Lower lobe of right lung (tissue), 2 donors: ENCODE measurements at places on chromosomes 1 and 21. TPM values are rescaled to one million over a fixed set of nuclear protein-coding genes. Genes with fewer than 3 reads are reported as not detected.

VHLL gene
- total RNA-seq, result not detected

WDR64 gene
- not detected for total RNA-seq

KIF26B gene
- 1.2 TPM for total RNA-seq

MTARC1 gene
- total RNA-seq, result 37.6 TPM

ALX3 gene
- total RNA-seq, result not detected

FLG2 gene
- total RNA-seq, result not detected

GNAT2 gene
- total RNA-seq, result not detected

FCRLA gene
- 0.32 TPM for total RNA-seq

GRCh38 chr1:159040893-159041724 is 31.4 kb downstream of the IFI16 start:
- H3K36me3 ChIP-seq, result peaks cover 95% of the 10 kb centered on the region
- no peak overlapping the region for H3K27ac ChIP-seq
- H3K27me3 ChIP-seq, result no peaks in the 10 kb centered on the region
- H3K4me3 ChIP-seq, result no peak overlapping the region

- no peaks in the 10 kb centered on the region for H3K27me3 ChIP-seq
- H3K27ac ChIP-seq, result peak overlapping the region; percentile 32
- no peaks in the 10 kb centered on the region for H3K36me3 ChIP-seq
- H3K4me1 ChIP-seq, result peaks cover 16% of the 10 kb centered on the region
- no peak for DNase-seq
Measured at GRCh38 chr1:185645686-185646085, 88.5 kb upstream of the HMCN1 start.

- H3K36me3 ChIP-seq, result peaks cover 10% of the 10 kb centered on the region
- H3K4me1 ChIP-seq, result peaks cover 65% of the 10 kb centered on the region
- H3K27me3 ChIP-seq, result no peaks in the 10 kb centered on the region
- DNase-seq, result no peak
- peak overlapping the region; percentile 29 for H3K27ac ChIP-seq
Measured at GRCh38 chr1:226708967-226709396, 30.1 kb downstream of the ITPKB start.

DNA sequence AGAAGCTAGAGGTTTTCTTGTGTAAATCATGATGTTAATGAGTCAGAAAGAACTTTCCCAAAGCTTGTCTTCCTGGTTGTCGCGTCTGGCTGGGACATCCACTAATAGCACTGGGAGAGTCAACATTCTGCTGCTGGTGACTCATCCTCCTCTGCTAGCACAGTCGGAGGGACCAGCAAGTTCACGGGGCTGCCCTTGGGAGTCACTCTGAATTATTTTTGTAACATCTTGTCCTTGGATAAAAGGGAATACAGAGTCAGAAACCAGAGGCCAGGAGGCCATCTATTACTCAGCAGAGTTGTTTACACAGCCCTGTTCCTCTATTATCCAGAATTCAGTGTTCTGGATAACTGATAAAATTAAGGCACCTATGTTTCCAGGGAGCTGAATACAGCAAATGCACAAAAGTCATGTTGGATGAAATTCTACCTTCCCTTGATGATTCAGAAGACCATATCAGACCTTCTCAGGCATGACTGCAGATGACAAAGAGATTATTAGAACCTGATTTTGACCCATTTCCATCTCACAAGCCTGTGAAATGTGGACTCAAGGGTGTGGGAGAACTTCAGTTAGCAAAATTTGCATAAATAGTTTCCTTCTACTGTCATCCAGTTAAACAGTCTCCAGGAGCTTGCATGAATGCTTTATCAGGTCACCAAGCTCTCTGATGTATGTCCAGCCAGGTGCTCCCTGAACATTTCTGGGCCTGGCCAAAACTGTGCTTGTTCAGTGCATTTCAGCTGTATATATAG is 68.1 kb downstream of the JAK1 start:
- no peaks in the 10 kb centered on the region for H3K27me3 ChIP-seq
- DNase-seq, result peak; percentile 69
- H3K27ac ChIP-seq, result peak overlapping the region; percentile 59
- no peaks in the 10 kb centered on the region for H3K36me3 ChIP-seq
- H3K4me3 ChIP-seq, result no peak overlapping the region

- H3K27ac ChIP-seq, result no peak overlapping the region
- H3K4me3 ChIP-seq, result no peak overlapping the region
- DNase-seq, result no peak
- H3K36me3 ChIP-seq, result no peaks in the 10 kb centered on the region
- peaks cover 3% of the 10 kb centered on the region for H3K4me1 ChIP-seq
Measured at GRCh38 chr1:58830291-58830690, 46.4 kb upstream of the JUN start.

DNA sequence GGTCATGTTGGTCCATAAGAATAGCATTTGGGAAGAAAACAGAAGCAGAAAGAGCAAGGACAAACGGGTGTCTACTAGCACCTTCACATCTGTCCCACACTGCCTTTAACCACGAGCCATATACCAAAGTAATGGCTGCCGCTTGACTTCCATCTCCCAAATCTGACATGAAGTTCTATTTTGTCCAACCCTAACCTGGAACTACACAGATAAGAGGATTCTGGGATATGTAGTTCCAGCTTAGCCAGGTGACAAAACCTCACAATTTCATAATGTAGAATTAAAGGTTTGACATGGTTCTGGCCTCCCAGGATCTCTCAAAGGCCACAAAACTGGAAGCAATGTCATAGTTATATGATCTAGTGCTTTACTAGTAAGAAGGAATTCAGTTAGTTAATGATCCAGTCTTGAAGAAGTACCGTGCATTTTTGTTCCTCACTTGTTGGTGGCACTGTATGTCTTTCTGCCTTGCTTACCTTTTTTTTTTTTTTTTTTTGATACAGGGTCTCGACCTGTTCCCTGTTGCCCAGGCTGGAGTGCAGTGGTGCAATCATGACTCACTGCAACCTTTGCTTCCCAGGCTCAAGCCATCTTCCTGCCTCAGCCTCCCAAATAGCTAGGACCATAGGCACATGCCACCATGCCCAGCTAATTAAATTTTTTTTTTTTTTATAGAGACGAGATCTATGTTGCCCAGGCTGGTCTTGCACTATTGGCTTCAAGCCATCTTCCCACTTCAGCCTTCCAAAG is 17.5 kb downstream of the PTGFRN start:
- no peak overlapping the region for H3K27ac ChIP-seq
- H3K36me3 ChIP-seq, result no peaks in the 10 kb centered on the region
- no peak for DNase-seq
- no peaks in the 10 kb centered on the region for H3K27me3 ChIP-seq
- no peak overlapping the region for H3K4me3 ChIP-seq

GRCh38 chr21:39637197-39637970 is 24.6 kb downstream of the B3GALT5 start:
- no peak for DNase-seq
- no peak overlapping the region for H3K4me3 ChIP-seq
- no peak overlapping the region for H3K27ac ChIP-seq
- no peaks in the 10 kb centered on the region for H3K4me1 ChIP-seq
- no peaks in the 10 kb centered on the region for H3K36me3 ChIP-seq

GRCh38 chr1:116433275-116434257 is 60.5 kb downstream of the ATP1A1 start:
- H3K27me3 ChIP-seq, result no peaks in the 10 kb centered on the region
- no peak overlapping the region for H3K4me3 ChIP-seq
- H3K36me3 ChIP-seq, result no peaks in the 10 kb centered on the region
- DNase-seq, result no peak
- no peaks in the 10 kb centered on the region for H3K4me1 ChIP-seq
- H3K27ac ChIP-seq, result no peak overlapping the region

- H3K4me3 ChIP-seq, result no peak overlapping the region
- no peak overlapping the region for H3K27ac ChIP-seq
- H3K27me3 ChIP-seq, result no peaks in the 10 kb centered on the region
- peaks cover 5% of the 10 kb centered on the region for H3K4me1 ChIP-seq
Measured at GRCh38 chr1:93977598-93977945, 68.3 kb upstream of the GCLM start.

DNA sequence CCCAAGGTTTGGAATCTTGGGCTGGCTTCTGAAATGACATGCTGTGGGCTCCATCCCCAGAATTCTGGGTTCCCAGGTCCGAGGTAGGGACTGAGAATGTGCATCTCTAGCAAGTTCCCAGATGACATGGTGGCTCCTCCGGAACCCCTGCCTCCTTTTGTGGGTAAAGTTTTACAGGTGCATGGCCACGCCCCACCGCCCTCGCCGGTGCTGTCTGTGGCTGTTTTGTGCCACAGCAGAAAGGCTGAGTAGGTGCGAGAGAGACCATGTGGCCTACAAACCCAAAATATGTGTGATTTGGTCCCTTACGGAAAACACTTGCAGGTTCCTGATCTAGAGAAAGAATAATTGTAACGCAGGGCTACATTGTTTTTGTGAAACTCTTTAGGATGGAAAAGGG is 30.9 kb downstream of the SKI start:
- H3K27me3 ChIP-seq, result no peaks in the 10 kb centered on the region
- no peaks in the 10 kb centered on the region for H3K36me3 ChIP-seq
- no peak for DNase-seq
- H3K4me1 ChIP-seq, result peaks cover 68% of the 10 kb centered on the region
- H3K4me3 ChIP-seq, result no peak overlapping the region
- no peak overlapping the region for H3K27ac ChIP-seq

- no peaks in the 10 kb centered on the region for H3K27me3 ChIP-seq
- H3K36me3 ChIP-seq, result no peaks in the 10 kb centered on the region
- H3K4me3 ChIP-seq, result peak overlapping the region; percentile 42
Measured at GRCh38 chr1:202540014-202540413, 170.2 kb downstream of the SYT2 start.

GRCh38 chr1:33094971-33095604 is 14.1 kb downstream of the AZIN2 start:
- H3K4me1 ChIP-seq, result peaks cover 17% of the 10 kb centered on the region
- no peak for DNase-seq
- no peak overlapping the region for H3K27ac ChIP-seq
- H3K36me3 ChIP-seq, result no peaks in the 10 kb centered on the region
- H3K4me3 ChIP-seq, result no peak overlapping the region
- no peaks in the 10 kb centered on the region for H3K27me3 ChIP-seq

DNA sequence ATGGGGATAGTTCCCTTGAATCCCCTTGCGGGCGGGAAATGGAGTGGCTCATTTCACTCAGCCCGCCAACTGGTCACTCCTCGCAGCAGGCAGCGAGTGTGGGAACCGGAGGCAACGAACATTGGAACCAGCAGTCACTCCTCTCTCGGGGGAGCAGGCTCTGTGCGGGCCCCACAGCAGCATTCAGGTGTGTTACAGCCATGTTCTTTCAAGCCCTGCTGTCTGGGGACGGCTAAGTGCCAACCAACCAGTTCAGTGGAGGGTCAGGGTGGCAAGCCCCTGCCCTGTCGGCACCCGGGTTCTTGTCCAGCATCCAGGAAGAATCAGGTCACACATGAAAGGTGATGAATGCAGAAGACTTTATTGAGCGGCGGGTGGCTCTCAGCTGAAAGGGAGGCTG is 370.5 kb downstream of the NUF2 start:
- no peaks in the 10 kb centered on the region for H3K27me3 ChIP-seq
- H3K4me3 ChIP-seq, result no peak overlapping the region
- no peaks in the 10 kb centered on the region for H3K4me1 ChIP-seq
- DNase-seq, result no peak
- H3K36me3 ChIP-seq, result no peaks in the 10 kb centered on the region

- DNase-seq, result no peak
- no peaks in the 10 kb centered on the region for H3K27me3 ChIP-seq
- H3K4me3 ChIP-seq, result no peak overlapping the region
- H3K36me3 ChIP-seq, result peaks cover 29% of the 10 kb centered on the region
- H3K27ac ChIP-seq, result no peak overlapping the region
Measured at GRCh38 chr1:92356956-92357355, 58.1 kb downstream of the RPAP2 start.

DNA sequence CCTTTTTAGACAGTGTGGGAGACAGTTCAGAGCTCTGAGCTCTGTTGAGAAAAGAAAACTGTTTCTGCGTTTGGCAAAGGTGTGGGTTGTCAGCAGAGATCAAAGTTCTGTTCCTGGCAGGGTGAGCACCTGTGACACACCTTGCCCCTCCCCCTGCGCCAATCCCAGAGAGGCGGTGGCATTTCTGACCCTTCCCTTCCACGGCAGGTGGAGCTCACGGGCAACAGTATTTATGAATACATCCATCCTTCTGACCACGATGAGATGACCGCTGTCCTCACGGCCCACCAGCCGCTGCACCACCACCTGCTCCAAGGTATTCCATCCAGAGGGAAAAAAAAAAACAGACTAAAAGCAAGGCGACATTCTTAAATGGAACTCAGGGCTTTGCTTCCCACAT is 20.7 kb downstream of the SIM2 start:
- H3K27ac ChIP-seq, result no peak overlapping the region
- DNase-seq, result no peak
- no peaks in the 10 kb centered on the region for H3K4me1 ChIP-seq

DNA sequence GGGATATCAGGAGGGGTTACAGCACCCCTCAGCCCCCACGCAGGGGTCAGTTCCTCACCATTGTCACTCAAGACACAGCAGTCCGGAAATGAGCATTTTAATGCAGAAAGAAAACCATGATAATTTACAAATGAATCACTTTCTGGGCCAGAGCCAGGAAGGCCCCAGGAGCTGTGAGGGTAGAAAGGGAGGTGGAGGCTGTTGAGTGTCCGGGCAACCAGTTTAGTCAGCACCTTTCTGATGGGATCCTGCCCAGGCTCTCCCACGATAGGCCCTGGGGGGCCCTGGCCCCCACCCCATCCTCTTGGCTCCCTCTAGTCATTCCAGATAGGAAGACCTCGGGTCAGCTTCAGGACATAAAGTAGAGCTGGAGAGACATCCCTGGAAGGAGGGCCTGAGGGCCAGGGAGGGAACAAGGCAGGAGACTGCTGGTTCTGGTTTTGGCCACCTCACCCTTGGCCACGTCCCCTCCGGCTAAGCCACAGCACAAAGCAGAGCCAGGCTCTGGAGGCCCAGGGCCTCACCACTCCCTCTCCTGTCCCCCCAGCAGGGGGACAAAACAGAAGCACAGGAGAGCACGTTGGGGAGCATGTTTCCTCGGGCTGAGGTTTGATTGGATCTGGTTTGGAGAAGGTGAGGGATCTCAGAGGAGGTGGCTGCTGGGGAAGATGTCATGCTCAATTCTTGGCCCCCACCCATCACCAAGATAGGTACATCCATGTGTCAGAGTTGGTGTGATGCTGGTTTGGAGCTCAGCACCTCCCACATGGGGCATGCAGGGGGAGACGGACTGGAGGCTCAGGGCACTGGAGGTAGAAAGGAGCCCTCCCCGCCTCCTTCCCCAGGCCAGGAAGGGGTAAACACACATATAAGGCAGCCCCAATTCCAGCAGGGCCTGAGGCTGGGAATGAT is 20.6 kb downstream of the ETNK2 start:
- H3K4me1 ChIP-seq, result peaks cover 29% of the 10 kb centered on the region
- no peaks in the 10 kb centered on the region for H3K27me3 ChIP-seq
- H3K27ac ChIP-seq, result no peak overlapping the region
- no peak overlapping the region for H3K4me3 ChIP-seq
- peaks cover 3% of the 10 kb centered on the region for H3K36me3 ChIP-seq

GRCh38 chr1:51072043-51072439 is 30.0 kb upstream of the C1orf185 start:
- no peaks in the 10 kb centered on the region for H3K27me3 ChIP-seq
- no peak overlapping the region for H3K27ac ChIP-seq
- no peaks in the 10 kb centered on the region for H3K4me1 ChIP-seq
- no peaks in the 10 kb centered on the region for H3K36me3 ChIP-seq
- H3K4me3 ChIP-seq, result no peak overlapping the region
- no peak for DNase-seq
